ENCODE measurements at places on chromosomes 3 and 15. TPM values are rescaled to one million over a fixed set of nuclear protein-coding genes. Genes with fewer than 3 reads are reported as not detected.

Gene LYZL4
- total RNA-seq = not detected

Gene GPR160
- 1.3 TPM for total RNA-seq

Gene ANO10
- 28.9 TPM for total RNA-seq

Gene MAP6D1
- total RNA-seq = 27.5 TPM

Gene CYP19A1
- total RNA-seq = 3.0 TPM

Gene RPL32
- 1,539 TPM for total RNA-seq

Gene ZNF620
- total RNA-seq = 3.0 TPM

GRCh38 chr3:128767094-128767750 is 41.2 kb downstream of the RAB7A start:
- DNase-seq = no peak

GRCh38 chr3:37492977-37493471 is 318.6 kb upstream of the LRRFIP2 start:
- DNase-seq = peak; percentile 38

DNA sequence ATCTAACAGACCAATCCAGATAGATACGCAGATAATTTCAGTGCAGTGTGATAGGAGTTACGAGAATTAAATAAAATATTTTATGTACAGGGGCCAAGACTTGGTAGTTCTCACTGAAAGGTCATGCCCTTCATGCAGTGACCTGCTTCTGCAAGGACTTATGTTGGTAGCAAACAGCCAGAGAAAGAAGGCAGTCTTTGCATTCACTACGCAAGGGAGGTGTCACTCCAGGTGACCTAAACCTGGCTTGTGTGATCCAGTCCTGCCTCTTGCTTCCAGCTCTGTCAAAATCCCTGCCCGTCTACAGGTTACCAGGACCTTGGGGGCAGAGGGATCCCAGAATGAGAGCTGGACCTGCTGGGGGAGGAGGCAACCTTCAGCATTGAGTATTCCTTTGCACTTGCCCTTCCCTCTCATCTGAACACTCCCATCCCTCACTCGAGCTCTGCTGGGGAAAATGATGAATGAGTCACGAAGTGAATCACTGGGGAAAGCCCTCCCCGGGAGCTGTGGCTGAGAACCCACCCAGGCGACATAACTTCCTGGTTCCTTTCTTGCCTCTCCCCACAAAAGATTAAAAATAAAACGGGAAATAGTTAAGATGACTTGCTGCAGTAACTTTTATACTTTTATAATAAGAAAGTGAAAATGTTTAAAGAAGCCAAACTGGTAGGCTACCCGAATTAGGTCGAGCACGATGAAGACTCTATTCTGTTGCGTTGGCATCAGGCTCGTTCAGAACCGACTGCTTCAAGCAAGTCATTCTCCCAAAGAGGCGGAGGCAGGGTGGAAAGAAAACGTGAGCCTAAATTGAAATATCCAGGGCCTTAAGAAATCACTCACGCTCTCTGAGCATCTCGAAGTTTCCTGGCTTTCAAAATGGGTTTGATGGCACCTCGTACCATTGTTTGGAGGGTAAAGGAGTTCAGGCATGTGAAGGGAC is 216.1 kb downstream of the SLCO3A1 start:
- DNase-seq = no peak

DNA sequence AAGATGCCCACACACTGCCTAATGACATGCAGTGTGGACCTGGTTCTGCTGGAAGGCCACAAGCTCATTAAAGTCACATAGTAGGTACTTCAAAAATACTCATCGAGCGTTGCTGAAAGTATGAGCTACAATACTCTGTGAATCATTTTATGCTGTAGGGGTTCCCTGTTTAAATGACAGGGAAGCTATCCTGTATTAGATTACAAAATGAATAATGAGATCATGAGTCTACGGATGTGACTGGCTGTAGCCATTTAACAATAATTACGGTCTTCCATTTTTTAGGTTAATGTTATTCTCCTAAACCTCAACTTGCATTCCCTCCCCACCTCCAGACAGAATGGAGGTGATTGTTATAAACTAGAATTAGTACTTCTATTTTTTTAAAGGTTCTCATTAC is 128.2 kb upstream of the FAM3D start:
- no peak for DNase-seq

DNA sequence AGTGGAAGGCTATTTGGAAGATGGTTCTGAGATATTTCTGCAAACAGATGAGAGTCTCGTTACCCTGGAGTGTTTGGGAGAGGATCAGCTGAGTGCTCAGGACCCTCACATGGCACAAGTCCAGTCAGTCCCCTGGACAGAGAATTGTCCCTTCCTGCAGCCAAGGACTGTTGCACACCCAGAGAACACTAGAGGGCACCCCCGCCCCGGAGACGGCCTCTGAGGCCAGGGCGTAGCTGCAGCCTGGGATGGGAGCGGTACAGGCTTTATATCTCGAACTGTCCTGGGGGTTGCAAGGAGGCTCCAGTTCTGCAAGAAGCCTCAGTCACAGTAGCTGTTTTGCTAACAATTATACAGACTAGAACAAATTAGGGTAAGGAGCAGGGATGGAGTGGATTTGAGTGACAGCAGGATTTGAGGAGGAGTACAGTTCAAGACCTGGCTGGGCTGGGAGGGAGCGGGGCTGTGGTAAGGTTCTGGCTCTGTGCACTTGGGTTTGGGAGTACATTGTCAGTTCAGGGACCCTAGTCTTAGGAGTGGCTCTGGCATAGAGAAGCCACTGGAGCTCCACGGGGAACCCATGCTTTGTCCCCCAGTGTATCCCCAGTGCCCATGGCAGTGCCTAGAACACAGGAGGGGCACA is 67.6 kb upstream of the HACD2 start:
- peak; percentile 91 for DNase-seq

GRCh38 chr3:50466177-50466576 is 37.3 kb downstream of the CACNA2D2 start:
- no peak for DNase-seq

- DNase-seq = no peak
Observed at GRCh38 chr15:49814709-49815108, 193.9 kb downstream of the DTWD1 start.

- DNase-seq = no peak
Observed at GRCh38 chr15:31340047-31340446, 13.4 kb downstream of the KLF13 start.

GRCh38 chr3:66483006-66483405 is 17.8 kb downstream of the LRIG1 start:
- DNase-seq = peak; percentile 78

DNA sequence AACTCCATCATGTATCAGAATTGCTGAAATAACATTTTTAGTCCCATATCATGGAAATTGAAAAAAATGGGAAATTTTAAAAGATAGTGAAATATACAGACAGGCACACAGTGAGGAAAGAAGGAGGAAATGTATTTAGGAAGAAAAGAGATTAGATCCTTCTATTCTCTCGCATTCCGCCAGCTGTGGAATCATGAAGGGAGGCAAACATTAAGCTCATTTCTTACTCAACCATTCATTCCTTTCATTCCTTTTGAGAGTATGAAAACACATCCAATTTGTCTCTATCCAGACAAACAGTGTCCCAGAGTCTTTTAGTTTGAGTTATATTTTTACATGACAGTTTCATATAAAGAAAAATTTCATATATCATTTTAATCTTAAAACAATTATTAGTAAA is 52.5 kb upstream of the KCNMB2 start:
- no peak for DNase-seq

- no peak for DNase-seq
Observed at GRCh38 chr15:60384053-60384452, 13.7 kb downstream of the ANXA2 start.

- DNase-seq = peak; percentile 75
Observed at GRCh38 chr15:25971053-25971452, 107.9 kb upstream of the ATP10A start.

- no peak for DNase-seq
Observed at GRCh38 chr3:64342940-64343688, 117.8 kb upstream of the PRICKLE2 start.
